ENCODE measurements at places on chromosomes 2 and 18.

DNA sequence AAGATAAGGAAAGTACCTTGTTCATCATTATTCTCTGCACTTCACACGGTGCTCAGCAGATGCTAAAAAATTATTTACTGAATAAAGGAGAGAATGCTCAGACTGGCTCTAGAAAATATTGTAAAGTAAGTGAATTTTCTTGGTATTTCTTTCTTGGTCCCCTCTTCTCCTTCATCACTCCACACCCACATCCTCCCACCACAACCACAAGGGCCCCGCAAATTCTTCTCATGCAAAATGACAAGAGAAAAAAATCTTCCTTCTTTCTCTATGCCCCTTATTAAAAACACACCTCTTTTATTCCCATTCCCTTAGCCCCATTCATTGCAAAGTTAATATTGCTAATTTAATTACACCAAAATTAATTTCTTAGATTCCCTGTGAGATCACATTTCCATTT lies 74.2 kb upstream of the NEDD4L start:
- no peak for DNase-seq

DNA sequence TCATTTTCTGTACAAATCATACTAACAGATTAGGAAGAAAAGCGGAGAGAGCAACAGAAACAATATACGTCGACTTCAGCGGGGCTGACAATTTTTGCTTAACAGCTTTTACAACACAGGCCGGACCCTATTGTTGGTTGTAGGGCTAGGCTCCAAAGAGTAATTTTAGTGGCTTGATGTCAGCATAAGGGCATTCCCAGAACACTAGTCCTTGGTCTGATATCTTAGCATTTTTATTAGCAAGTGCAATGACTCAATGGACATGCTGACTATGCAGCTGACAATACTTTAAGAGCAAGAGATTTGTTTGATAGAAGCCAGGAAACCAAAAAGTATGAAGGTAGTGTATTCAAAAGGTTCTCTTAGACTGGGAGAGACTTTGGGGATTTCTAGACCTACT lies 209.9 kb downstream of the LNPK start:
- DNase-seq: no peak

DNA sequence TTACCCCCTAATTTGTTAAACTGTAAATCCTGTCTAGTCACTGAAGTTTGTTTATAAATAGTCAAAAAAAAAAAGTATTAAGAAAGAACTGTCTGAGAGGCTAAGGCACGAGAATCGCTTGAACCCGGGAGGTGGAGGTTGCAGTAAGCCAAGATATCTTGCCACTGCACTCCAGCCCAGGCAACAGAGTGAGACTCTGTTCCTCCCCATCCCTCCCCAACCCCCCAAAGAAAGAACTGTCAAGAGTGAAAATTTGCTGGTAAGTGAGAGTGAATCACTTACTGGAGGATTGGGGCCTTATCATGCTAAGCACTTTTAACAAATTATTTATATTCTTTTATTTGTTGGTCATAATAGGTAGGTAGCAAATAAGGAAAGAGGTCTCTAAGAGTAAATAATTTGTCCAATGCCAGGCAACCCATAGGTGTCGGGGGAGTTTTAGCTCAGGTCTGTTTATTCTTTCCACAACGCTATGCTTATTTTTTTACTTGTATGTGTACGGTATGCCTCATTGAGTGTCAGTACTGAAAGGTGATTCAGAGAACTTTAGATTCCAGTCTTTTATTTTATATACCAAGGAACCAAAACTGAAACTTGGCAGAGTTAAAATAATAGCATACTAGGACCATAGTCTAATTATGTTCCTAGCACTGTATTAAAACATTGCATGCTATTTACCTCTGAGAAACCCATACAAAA lies 2.5 kb downstream of the TAF4B start:
- no peak for DNase-seq

GRCh38 chr2:225326969-225327368 lies 72.5 kb upstream of the NYAP2 start:
- no peak for DNase-seq

DNA sequence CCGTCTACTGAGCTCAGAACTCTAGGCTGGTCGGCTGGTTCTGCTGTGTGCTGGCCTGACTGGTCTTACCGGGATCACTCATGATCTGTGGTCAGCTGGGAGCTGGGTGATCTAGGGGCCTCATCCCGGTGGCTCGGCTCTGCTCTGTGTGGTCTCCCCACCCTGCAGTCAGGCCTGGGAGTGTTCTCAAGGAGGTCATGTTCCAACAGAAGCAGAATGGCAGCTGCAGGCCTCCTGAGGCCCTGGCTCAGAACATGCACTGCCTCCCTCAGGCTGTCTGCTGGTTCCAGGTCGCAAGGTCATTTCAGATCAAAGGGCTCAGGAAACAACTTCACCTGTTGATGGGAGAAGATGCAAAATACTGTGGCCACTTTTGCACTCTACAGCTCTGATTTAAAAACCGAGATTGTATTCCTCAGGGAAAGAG lies 81.1 kb upstream of the RFX8 start:
- DNase-seq: no peak

GRCh38 chr2:25592766-25593292 lies 80.5 kb downstream of the DTNB start:
- DNase-seq: no peak

GRCh38 chr18:75364512-75365253 lies 62.8 kb downstream of the SMIM21 start:
- DNase-seq: peak; percentile 15

GRCh38 chr2:130963196-130963848 lies 126.6 kb downstream of the ARHGEF4 start:
- DNase-seq: no peak

GRCh38 chr18:38843291-38843690 lies 1277.7 kb upstream of the CELF4 start:
- DNase-seq: no peak

DNA sequence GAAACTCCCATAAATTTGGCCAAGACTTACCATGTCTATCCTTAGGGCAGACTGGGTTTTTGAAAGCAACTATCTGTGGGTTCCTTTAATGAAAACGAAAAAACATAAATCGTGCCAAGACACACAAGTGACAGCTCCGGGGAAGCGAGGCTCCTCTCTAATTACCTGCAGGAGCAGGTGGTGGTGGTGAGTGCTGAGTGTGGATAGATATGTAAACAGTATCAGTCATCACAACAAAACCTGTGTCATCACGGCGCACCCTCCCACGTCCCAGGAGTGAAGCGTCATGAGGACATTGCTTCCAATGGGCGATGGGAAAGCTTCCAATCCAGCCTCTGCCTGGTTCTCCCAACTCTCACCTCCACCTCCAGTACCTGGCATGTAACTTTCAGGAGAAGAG lies 31.3 kb downstream of the ACKR3 start:
- DNase-seq: no peak

- no peak for DNase-seq
These were observed 88.1 kb downstream of the PRPF40A start for GRCh38 chr2:152629202-152629601.

GRCh38 chr2:98245491-98245890 lies 100.8 kb upstream of the CNGA3 start:
- DNase-seq: no peak

GRCh38 chr2:189234991-189235390 lies 55.4 kb upstream of the COL5A2 start:
- DNase-seq: no peak

DNA sequence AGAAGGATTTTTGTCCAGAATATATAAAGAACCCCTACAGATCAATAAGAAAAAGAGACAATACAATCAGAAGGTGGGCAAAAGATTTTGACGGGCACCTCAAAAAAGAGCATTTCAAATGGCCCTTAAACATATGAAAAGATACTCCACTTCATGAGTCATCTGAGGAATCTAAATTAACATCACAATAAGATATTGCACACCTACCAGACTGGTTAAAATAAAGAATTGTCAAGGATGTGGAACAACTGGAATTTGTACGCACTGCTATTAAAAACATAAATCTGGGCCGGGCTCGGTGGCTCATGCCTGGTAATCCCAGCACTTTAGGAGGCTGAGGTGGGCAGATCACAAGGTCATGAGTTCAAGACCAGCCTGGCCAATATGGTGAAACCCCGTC lies 17.0 kb upstream of the NCOA1 start:
- DNase-seq: no peak

- DNase-seq: peak; percentile 57
These were observed 13.2 kb upstream of the DNAJC27 start for GRCh38 chr2:24984912-24985311.

- no peak for DNase-seq
These were observed 21.7 kb downstream of the CDH19 start for GRCh38 chr18:66582211-66582610.

- DNase-seq: no peak
These were observed 58.0 kb upstream of the TMEM163 start for GRCh38 chr2:134776836-134777235.

GRCh38 chr2:48723129-48723528 lies 32.4 kb downstream of the LHCGR start:
- DNase-seq: peak; percentile 76

GRCh38 chr2:44291281-44292248 lies 16.3 kb downstream of the SLC3A1 start:
- peak; percentile 64 for DNase-seq

GRCh38 chr2:188079196-188079595 lies 212.5 kb upstream of the GULP1 start:
- peak; percentile 81 for DNase-seq

DNA sequence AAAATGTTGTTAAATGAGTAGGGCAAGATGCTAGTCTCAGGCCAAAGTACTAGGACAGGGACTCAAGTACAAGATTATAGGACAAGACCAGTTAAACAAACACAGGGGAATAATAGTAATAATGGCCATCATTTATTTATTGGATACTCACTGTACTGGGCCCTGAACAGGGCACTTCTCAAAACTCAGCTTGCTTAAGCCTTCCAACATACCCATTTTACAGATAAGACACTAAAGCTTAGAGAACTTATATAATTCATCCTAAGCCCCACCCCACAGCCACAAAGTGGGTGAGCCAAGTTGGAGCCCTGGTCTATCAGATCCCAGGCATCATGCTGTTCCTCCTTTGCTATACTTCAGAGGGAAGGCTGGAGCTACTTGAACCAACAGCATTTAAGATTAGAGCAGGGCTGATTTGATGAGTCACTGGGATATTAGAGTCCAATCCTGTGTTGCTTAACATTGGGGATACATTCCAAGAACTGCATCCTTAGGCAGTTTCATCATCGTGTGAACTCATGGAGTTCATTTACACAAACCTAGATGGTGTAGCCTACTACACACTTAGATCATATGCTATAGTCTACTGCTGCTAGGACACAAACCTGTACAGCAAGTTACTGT lies 153.6 kb downstream of the MTCL1 start:
- DNase-seq: peak; percentile 98

DNA sequence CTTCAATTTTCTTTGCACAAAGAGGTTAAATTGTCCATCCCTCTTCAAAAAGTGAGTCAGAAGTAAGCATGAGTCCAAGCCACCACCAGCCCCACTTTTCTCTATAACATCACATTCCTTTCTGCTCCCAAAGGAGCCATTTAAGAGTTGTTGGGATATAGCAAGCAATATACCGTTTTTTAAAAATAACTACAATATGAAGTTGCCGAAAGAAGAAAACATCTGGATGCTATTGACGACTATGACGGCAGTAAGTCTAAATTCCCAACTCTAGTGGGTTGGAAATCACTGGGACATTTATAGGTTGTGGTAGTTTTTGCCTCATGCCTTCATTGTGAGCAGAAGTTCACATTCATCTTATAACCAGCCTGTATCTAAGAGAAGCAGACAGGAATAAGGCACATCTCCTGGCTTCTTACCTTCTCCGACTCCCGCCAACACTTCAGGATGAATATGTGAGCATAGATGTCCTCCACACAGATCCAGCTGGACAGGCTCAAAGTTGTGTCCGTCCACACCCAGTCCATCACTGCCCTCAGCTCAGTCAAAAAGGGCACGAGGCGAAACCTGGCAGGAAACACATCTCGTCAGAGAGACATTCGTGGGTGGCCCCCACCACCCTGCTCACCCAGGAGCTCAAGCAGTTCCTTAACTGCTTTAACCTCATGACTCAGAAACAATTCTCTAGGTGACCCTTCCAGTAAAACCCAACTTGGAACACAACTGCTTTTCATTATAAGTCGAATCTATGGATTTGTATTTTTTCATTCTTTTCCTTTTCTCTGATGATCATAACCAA lies 163.6 kb downstream of the NAPG start:
- peak; percentile 33 for DNase-seq

DNA sequence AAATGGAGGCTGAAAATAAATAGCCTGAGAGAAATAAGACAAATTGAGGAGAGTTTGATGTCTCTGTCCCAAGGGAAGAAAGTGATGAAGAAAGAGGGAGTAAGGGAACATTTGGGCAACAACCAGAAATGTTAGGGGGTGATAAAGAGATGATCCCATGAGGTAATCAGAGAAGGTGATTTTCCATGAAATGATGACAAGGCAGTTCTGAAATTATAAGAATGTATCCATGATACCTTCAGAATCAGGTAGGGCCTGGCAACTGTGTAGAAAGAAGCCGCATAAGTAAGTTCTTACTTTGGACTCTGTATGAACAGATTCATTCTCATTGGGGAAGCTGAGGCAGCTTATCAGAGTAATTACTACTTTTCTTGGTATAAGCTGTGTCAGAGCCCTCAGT lies 106.1 kb downstream of the THSD7B start:
- no peak for DNase-seq

- no peak for DNase-seq
These were observed 622.3 kb upstream of the ACVR2A start for GRCh38 chr2:147222506-147222905.

- peak; percentile 87 for DNase-seq
These were observed 156.7 kb downstream of the EXOC6B start for GRCh38 chr2:72669121-72669520.

GRCh38 chr2:69147841-69148533 lies 135.0 kb downstream of the ANTXR1 start:
- no peak for DNase-seq

GRCh38 chr2:16142383-16143361 lies 202.3 kb downstream of the MYCN start:
- no peak for DNase-seq

DNA sequence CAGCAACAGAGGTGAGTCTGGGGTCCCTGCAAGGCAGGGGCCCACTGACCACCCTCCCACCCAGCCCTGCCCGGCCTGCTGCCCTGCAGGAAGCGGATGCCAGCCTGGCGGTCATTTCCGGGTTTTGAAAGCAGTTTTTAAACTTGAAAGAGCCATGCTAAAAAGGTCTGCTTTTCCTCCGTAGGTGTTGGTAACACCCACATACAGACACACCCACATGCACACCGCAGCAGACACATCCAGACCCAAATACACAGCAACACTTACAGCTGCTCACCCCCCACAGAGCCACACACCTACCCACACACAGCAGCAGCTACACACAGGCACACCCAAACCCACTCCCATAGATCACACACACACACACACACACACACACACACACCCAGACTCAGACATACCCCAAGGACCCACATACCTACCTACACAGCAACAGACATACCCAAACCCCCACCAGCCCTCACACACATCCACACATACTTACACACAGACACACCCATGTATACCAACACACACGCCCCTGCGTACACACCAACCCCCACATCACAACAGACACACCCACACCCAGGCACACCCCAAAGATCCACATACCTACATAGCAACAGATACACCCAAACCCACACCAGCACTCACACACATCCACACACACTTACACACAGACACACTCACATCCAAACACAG lies 7.6 kb downstream of the ZFP36L2 start:
- peak; percentile 21 for DNase-seq

- DNase-seq: no peak
These were observed 20.4 kb downstream of the PLA2R1 start for GRCh38 chr2:160042054-160042453.

- no peak for DNase-seq
These were observed 296.2 kb upstream of the SMIM21 start for GRCh38 chr18:75723521-75724340.

All from fibroblast of lung (primary cell).